ENCODE measurements at places on chromosomes 4 and X. TPM values are rescaled to one million over a fixed set of nuclear protein-coding genes. Genes with fewer than 3 reads are reported as not detected.

The DCAF12L1 gene
- total RNA-seq: not detected

The RBM46 gene
- total RNA-seq: 0.53 TPM

DNA sequence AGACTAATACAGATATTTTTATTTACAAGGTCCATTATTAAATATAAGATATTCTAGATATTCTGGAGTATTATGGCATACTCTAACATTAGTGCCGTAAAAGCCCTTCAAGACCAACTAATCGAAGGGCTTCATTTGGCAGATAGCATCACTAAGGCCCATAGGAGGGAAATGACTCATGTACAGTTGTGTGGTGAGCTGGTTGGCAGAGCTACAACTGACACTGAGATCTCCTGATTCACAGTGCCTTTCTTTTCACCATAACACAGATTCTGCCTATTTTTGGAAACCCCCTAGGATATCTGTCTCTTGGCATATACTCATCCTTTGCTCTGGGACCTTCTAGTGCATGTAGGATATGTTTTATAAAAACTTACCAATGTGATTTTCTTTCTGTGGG lies 201.7 kb upstream of the AFF2 start:
- DNase-seq: no peak

- DNase-seq: peak; percentile 13
Measured at GRCh38 chrX:140766024-140766611, 56.6 kb downstream of the LINC00632 start.

GRCh38 chrX:11193035-11193469 lies 81.9 kb downstream of the HCCS start:
- DNase-seq: peak; percentile 81

DNA sequence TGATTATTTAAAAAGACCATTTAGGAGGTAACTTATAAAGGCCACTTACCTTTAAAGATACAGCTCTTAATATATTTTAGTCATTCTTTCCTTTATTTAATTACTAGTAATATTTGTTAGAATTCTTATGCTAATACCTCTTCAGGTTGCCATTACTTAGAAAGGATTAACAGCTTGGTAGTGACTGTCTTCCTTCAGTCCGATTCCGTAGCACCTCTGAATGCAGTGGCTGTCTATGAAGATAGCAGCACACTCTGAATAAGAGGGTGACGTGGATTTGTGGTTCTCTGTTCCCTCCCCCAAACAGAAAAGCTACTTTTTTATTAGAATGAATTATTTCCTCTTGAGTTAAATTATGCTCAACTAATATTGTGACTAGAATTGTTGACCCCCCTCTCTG lies 92.6 kb upstream of the TENM3 start:
- no peak for DNase-seq

DNA sequence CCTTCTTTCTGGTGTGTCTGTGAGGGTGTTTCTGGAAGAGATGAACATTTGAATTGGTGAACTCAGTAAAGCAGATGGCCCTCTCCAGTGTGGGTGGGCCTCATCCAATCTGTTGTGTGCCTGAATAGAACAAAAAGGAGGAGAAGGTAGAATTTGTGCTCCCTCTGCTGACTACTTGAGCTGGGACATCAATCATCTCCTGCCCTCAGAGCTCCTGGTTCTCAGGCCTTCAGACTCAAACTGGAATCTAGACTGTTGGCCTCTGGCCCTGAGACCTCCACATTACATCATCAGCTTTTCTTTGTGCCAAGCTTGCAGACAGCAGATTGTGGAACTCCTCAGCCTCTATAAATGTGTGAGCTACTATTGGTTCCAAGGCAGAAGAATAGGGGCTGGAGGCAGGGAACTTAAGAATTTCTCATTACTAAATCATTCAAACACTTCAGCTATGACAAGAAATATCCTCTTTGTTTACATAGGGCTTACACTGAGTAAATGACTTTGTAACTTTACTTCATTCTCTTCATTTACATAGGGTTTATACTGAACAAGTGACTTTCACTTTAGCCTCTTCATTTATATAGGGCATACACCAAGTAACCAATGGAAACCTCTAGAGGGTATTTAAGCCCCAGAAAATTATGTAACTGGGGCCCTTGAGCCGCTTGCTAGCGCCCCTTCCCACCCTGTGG lies 86.9 kb upstream of the NWD2 start:
- no peak for DNase-seq

DNA sequence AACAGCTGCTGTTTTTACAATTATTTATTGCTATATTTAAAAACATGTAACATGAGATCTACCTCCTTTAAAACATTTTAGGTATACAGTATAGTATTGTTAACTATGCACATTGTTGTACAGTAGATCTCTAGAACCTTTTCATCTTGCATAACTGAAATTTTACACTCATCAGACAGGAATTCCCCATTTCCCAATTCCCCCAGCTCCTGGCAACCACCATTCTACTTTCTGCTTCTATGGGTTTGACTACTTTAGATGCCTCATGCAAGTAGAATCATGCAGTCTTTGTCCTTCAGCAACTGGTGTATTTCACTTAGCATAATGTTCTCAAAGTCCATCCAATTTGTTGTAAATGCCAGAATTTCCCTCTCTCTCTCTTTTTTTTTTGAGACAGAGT lies 9.7 kb upstream of the LSM6 start:
- peak; percentile 94 for DNase-seq

Data from bronchial epithelial cell (primary cell).